ENCODE measurements at places on chromosomes 3 and 15. TPM values are rescaled to one million over a fixed set of nuclear protein-coding genes. Genes with fewer than 3 reads are reported as not detected.
A peak's percentile ranks its signal among the peaks of the same experiment; 100 is the strongest.

The TFG gene
- total RNA-seq, result 78.4 TPM

The VIPR1 gene
- total RNA-seq, result 228 TPM

The PRSS50 gene
- 0.89 TPM for total RNA-seq

The SCN11A gene
- 0.10 TPM for total RNA-seq

The THSD4 gene
- total RNA-seq, result 23.0 TPM

The OCA2 gene
- 4.0 TPM for total RNA-seq

The MME gene
- 51.8 TPM for total RNA-seq

The WDR5B gene
- total RNA-seq, result 8.4 TPM

The CNBP gene
- 185 TPM for total RNA-seq

The CASR gene
- total RNA-seq, result not detected

The CHD2 gene
- total RNA-seq, result 500 TPM

GRCh38 chr3:123365450-123366143 lies 83.3 kb downstream of the ADCY5 start:
- no peaks in the 10 kb centered on the region for H3K4me1 ChIP-seq
- no peak overlapping the region for H3K27ac ChIP-seq
- no peak overlapping the region for H3K4me3 ChIP-seq
- no peaks in the 10 kb centered on the region for H3K36me3 ChIP-seq
- no peaks in the 10 kb centered on the region for H3K27me3 ChIP-seq

GRCh38 chr3:49805367-49805782 lies 2.3 kb downstream of the INKA1 start:
- peak overlapping the region; percentile 94 for H3K27ac ChIP-seq
- peaks cover 55% of the 10 kb centered on the region for H3K4me1 ChIP-seq
- H3K4me3 ChIP-seq, result no peak overlapping the region
- H3K27me3 ChIP-seq, result no peaks in the 10 kb centered on the region

DNA sequence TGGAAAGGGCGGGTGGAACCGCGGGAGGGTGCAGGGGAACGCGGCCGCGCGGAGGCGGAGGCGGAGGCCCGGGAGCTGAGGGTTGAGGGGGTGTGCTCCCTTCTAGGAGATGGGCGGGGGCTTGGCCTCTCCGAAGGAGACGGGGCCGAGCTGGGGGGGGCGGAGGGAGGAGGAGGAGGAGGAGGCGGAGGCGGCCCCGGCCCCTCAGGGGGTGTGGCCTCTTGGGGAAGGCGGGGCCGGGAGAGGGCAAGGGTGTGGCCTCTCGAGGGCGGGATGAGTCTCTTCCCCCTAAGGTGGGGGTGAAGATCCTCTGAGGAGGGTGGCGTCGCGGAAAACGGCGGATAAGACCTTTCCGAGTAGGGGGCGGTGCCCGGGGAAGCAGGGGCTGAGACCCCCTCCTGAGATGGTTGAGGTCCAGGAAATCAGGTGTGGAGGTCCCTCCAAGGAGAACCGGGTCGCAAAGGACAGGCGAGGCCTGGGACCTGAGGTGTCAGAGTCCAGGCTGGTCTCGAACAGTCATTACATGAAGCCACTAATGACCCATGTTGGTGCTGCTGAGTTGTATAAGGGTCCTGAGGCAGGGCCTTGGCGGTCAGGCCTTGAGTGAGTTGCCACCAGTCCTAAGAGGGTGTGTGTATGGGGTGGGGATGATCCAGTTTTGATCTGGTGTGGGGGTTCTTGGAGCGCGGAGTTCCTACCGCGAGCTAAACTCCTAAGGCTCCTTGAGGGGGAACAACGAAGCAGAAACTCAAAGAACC lies 759 bp downstream of the WDR6 start:
- peak; percentile 96 for DNase-seq
- H3K36me3 ChIP-seq, result no peaks in the 10 kb centered on the region
- peaks cover 18% of the 10 kb centered on the region for H3K4me1 ChIP-seq
- peak overlapping the region; percentile 97 for H3K27ac ChIP-seq

- H3K4me1 ChIP-seq, result peaks cover 72% of the 10 kb centered on the region
- no peaks in the 10 kb centered on the region for H3K36me3 ChIP-seq
- no peaks in the 10 kb centered on the region for H3K27me3 ChIP-seq
- H3K27ac ChIP-seq, result peak overlapping the region; percentile 31
- DNase-seq, result no peak
- H3K4me3 ChIP-seq, result no peak overlapping the region
These were observed 31.8 kb downstream of the IQGAP1 start for GRCh38 chr15:90419738-90420406.

GRCh38 chr3:54817628-54818027 lies 110.2 kb downstream of the LRTM1 start:
- peaks cover 3% of the 10 kb centered on the region for H3K4me1 ChIP-seq
- H3K27me3 ChIP-seq, result no peaks in the 10 kb centered on the region
- H3K36me3 ChIP-seq, result no peaks in the 10 kb centered on the region

GRCh38 chr3:170907637-170908234 lies 701 bp downstream of the EIF5A2 start:
- peak overlapping the region; percentile 66 for H3K4me3 ChIP-seq
- DNase-seq, result no peak
- no peaks in the 10 kb centered on the region for H3K27me3 ChIP-seq
- no peaks in the 10 kb centered on the region for H3K36me3 ChIP-seq
- peaks cover 11% of the 10 kb centered on the region for H3K4me1 ChIP-seq
- H3K27ac ChIP-seq, result peak overlapping the region; percentile 55

DNA sequence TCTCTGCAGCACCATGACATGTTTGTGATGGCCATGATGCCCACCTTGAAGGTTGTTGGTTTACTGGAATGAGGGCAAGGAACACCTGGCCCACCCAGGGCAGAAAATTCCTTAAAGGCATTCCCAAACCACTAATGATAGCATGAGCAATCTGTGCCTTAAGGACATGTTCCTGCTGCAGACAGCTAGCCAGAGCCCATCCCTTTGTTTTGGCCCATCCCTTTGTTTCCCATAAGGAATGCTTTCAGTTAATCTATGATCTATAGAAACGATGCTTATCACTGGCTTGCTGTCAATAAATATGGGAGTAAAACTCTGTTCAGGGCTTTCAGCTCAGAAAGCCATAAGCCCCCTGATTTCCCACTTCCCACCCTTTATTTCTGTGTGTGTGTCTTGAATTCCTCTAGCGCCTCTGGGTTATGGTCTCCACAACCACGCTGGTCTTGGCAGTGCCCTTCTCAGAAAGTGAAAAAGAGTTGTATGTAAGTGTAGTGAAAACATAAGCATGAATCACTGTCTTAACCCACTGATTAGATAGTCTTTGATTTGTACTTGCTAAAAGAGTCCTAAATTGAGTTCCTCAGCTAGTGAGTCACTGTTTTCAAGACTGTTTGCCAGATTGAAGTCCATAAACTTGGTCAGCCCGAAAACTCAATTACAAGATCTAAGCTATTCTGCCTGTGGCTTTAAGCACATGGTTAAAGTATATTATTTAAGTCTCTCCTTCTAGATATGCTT lies 19.0 kb upstream of the CCR2 start:
- no peak overlapping the region for H3K4me3 ChIP-seq
- H3K27ac ChIP-seq, result no peak overlapping the region
- DNase-seq, result no peak
- H3K36me3 ChIP-seq, result no peaks in the 10 kb centered on the region
- no peaks in the 10 kb centered on the region for H3K27me3 ChIP-seq

GRCh38 chr3:103002425-103003176 lies 567.8 kb downstream of the ZPLD1 start:
- H3K27ac ChIP-seq, result no peak overlapping the region
- H3K36me3 ChIP-seq, result no peaks in the 10 kb centered on the region
- no peaks in the 10 kb centered on the region for H3K4me1 ChIP-seq
- no peak overlapping the region for H3K4me3 ChIP-seq

DNA sequence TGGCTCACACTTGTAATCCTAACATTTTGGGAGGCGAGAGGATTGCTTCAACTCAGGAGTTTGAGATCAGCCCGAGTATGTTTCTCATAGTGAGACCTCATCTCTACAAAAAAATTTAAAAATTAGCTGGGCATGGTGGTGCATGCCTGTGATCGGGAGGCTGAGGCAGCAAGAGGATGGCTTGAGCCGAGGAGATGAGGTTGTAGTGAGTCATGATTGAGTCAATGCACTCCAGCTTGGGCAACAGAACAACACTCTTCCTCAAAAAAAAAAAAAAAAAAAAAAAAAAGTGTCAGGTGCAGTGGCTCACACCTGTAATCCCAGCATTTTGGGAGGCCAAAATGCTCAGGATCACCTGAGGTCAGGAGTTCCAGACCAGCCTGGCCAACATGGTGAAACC lies 2.4 kb downstream of the RPL39L start:
- no peak for DNase-seq
- peaks cover 5% of the 10 kb centered on the region for H3K4me1 ChIP-seq
- no peaks in the 10 kb centered on the region for H3K27me3 ChIP-seq
- H3K27ac ChIP-seq, result no peak overlapping the region

DNA sequence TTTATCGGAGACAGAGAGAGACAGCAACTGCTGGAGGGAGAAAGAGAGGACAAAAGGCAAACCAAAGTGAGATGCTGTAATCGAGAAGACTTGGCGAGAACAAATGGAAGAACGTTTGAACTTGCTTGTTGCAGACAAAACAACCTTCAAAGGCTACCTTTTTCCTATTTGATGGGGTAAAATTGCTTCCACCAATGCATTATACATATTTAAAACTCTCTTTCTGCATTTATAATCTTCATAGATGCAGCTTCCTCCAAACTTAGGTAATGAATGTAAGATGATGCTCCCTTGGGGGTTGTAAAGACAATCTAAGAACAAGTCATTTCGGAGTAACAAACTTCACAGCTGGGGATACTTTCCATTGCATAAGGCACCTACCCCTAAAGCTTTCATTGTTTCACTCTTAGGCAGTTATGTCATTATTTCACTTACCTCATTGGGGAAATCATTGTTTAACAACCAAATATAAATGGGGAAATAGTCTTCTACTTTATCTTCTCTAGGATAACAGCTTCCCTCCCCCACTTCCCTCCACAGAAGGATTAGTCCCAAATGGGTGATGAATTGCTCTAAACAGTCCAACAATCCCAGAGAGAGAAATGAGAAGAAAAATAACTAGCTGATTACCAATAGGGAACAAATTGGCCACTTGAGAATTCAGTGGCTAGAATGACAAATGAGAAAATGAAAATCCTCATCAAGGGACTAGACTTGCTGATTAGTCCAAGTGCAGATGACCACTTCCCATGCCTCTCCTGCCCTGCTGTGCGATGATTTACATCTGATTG lies 269.8 kb upstream of the ADAMTS9 start:
- H3K4me3 ChIP-seq, result no peak overlapping the region
- no peaks in the 10 kb centered on the region for H3K27me3 ChIP-seq
- H3K27ac ChIP-seq, result no peak overlapping the region
- DNase-seq, result no peak
- H3K4me1 ChIP-seq, result peaks cover 27% of the 10 kb centered on the region
- no peaks in the 10 kb centered on the region for H3K36me3 ChIP-seq

GRCh38 chr3:157134620-157135191 lies 25.2 kb downstream of the CCNL1 start:
- peaks cover 41% of the 10 kb centered on the region for H3K4me1 ChIP-seq
- no peak overlapping the region for H3K27ac ChIP-seq
- H3K4me3 ChIP-seq, result no peak overlapping the region
- peaks cover 11% of the 10 kb centered on the region for H3K36me3 ChIP-seq
- DNase-seq, result no peak

DNA sequence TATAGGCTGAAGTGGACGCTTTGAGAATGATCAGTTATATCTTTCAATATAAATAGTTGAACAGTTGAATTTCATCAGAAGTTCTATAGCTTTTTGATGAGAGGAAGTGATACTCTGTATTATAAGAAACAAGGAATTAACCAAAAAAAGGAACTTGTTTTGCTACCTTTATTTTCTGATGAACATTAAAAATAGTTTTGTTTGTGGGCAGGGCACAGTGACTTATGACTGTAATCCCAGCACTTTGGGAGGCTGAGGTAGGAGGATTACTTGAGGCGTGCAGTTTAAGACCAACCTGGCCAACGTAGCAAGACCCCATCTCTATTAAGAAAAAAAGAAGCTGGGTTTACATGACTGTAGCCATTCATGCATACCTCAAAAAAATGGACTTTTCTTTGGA lies 16.7 kb downstream of the BLOC1S6 start:
- no peaks in the 10 kb centered on the region for H3K4me1 ChIP-seq
- DNase-seq, result no peak
- H3K27me3 ChIP-seq, result no peaks in the 10 kb centered on the region
- no peak overlapping the region for H3K27ac ChIP-seq
- H3K4me3 ChIP-seq, result no peak overlapping the region
- peaks cover 17% of the 10 kb centered on the region for H3K36me3 ChIP-seq

DNA sequence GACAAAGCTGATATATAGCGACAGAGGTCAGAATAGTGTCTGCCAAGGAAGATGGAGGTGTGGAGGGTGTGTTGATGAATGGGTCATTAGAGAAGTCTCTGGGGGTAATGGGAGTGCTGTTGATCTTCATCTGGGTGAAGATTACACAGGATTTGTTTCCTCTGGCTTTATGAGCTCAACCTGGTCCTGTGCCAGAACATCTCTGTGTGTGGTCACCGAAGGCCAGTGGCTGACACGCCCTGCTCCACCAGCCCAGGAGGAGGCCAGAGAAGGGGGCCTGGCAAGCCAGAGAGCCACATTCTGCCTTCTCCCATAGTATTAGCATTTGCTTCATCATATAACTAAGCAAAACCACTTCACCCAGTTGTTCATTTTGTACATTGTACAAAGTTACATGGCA lies 121.1 kb downstream of the ZNF621 start:
- no peaks in the 10 kb centered on the region for H3K36me3 ChIP-seq
- no peaks in the 10 kb centered on the region for H3K4me1 ChIP-seq
- no peak overlapping the region for H3K27ac ChIP-seq
- H3K27me3 ChIP-seq, result no peaks in the 10 kb centered on the region

- H3K4me1 ChIP-seq, result no peaks in the 10 kb centered on the region
- no peaks in the 10 kb centered on the region for H3K27me3 ChIP-seq
- DNase-seq, result no peak
- no peaks in the 10 kb centered on the region for H3K36me3 ChIP-seq
- H3K27ac ChIP-seq, result no peak overlapping the region
- H3K4me3 ChIP-seq, result no peak overlapping the region
These were observed 123.3 kb upstream of the RASGRP1 start for GRCh38 chr15:38687775-38688495.
